Aorta (tissue), 5 donors: ENCODE measurements at places on chromosomes 13 and 19. TPM values are rescaled to one million over a fixed set of nuclear protein-coding genes. Genes with fewer than 3 reads are reported as not detected.

- no peaks in the 10 kb centered on the region for H3K4me1 ChIP-seq
- DNase-seq, result no peak
- H3K36me3 ChIP-seq, result no peaks in the 10 kb centered on the region
- no peak overlapping the region for H3K27ac ChIP-seq
Observed at GRCh38 chr19:42324655-42325307, 654 bp upstream of the MEGF8 start.

Gene TUBA3C
- not detected for total RNA-seq

Gene SHANK1
- total RNA-seq, result 0.45 TPM

GRCh38 chr19:49067554-49067953 is 2.9 kb upstream of the NTF4 start:
- no peaks in the 10 kb centered on the region for H3K4me1 ChIP-seq
- no peak overlapping the region for H3K27ac ChIP-seq
- H3K27me3 ChIP-seq, result no peaks in the 10 kb centered on the region
- H3K36me3 ChIP-seq, result no peaks in the 10 kb centered on the region
- DNase-seq, result no peak
